ENCODE measurements at places on chromosomes 3 and 15.

DNA sequence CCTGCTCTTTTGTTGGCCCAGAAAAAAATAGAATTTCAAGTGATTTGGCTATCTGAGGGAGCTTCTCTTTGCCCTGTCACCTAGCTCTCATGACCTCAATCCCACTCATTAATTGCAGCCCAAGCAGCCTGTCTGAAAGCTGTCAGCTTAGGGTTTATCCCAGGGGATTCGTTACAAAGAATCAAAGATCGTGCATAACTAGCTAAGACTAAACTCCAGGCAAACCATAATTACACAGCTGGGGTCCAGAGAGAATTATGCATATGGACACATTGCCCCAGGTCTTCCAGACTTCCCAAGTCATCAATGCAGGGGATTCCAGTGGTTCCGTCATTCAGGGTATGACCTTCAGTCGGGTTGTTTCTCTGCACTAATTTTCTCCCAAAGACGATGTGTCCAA is 91.6 kb upstream of the CBLB start:
- DNase-seq, result no peak

DNA sequence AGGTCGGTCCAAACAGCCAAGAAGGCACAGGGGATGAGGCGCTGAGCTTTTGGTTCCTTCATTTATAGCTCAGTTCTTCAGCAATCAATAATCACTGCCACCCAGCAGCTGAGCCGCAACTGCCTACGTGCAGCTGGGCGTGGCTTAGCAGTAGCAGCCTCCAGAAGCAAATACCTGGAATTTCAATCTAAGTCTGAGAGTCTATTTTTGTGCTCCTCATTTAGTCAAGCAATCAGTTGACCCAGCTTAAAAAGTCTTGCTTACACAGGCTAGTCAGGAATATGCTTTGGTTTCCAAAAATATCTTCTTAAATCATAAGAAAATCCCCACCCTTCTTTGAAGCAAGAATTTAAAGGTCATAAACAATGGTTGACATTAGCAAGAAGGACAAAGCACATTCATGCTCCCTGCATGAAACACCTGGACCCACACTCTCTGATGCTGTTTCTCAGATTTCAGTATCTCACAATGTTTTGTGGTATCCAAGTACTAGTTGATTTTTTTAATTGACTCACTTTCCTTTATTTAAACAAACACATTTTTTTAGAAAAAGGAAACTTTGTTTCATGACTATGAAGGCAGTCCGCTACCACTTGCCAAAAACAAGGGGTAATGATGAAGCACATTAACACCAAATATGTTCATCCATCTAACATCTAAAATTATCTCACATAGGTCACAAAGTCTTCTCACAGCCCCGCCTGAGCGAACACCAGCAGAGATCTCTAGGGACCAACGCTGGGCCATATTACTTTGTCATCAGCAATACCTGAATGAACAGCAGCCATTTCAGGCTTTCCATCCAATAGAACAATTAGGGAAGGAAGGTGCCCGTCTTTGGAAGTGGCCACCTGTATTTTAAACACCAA is 106.1 kb downstream of the OXNAD1 start:
- DNase-seq, result no peak

DNA sequence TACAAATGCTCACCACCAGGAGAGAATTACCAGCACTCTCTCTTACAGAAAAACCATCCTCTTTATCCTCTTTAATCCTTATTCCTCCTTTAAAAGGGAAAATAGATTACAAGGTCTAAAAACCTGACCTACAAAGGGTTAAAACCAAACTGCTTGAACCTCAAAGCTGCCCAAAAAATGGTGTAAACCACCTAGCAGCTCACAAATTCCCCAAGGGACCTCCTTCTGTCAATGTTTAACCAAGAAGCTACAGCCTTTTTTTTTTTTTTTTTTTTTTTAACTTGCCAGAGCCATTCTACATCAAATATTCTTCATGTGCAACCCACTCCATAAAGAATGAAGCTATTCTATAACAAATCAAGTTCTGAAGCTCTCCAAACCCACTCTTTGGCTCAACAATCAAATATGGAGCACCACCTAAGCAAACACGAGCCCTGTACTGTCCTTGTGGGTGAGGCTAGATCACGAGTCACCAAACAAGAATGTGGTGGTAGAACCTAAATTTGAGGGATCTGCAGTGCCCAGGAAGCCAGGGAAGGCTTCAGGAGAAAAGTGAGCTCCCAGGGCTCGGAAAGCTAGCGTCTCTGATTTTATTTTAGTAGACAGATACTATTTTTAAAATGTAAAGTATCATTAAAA is 20.1 kb downstream of the OSBPL10 start:
- peak; percentile 48 for DNase-seq

DNA sequence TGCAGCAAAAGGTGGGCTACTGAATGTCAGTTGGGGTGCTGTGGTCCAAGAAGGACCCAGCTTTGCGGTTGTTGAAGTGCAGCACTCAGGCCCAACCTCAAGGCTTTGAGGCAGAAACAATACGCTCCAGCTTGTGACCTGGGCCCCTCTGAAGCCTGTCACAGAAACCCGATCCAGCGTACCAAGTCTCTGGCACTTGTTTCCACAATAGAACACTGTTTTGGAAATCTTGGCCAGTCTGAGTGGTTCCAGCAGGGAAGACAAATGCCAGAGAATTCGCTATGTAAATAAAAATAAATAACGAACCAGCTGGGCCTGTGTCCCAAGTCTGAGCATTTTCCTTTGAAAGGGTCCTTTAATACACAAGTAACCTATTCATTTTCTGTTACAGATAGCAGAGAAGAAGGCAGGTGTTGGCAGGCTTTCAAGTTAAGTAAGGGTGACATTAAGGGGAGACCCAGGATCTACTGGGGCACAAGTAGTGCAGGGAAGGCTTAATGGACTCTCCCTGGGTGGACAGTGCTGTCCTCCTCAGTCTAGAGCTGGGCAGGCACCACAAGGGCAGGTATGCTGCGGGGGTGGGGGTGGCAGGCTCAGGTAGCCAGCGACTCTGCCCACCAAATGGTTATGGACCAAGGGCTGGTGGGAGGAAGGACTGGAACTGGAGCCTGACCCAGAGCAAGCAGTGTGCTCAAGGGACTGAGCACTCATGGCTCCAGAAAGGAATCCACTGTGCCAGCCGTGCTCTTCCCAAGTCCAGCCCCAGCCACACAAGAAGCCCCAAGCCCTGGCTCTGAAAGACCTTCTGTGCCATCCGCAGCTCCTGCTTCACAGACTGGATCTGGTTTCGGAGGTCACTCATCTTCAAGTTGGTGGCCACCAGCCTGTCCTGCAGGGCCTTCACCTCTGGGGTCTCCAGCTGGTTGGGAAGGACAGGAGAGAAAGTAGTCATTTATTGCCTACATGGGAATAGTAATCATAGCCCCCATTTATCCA is 26.3 kb downstream of the CCDC13 start:
- DNase-seq, result no peak

DNA sequence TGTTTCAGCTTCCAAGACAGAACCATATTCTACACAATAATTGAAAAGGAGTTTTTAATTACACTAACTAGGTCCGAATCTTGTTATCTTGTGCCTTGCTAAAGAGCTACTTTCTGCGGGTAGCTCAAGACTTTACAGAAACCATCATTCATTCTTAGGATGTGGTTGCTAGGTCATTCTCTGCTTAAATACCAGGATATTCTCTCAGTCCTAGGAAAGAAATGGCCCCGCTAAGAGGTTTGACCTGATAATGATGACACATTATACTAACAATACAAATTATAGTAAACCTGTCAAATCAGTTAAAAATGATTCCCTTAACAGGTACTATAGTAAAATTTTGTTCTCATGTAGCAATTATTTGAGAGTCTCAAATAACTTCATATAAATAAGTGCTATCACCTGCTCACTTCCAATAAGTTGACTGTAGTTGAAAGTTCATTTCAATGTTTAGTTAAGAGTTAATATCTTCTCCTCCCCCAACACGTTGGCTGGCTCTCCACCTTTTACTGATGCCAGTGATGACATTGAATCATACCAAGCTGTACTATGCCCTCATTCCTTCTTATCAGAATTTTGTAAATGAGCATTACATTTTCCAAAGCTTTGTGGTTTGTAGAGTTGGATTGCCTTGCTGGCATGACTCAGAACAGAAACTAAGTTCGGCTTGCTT is 3.6 kb upstream of the C3orf85 start:
- no peak for DNase-seq

- DNase-seq, result no peak
Observed at GRCh38 chr3:128263946-128264345, 110.7 kb downstream of the EEFSEC start.

- no peak for DNase-seq
Observed at GRCh38 chr3:35709691-35710090, 70.4 kb downstream of the ARPP21 start.

- DNase-seq, result no peak
Observed at GRCh38 chr3:52136513-52136912, 17.7 kb downstream of the POC1A start.

DNA sequence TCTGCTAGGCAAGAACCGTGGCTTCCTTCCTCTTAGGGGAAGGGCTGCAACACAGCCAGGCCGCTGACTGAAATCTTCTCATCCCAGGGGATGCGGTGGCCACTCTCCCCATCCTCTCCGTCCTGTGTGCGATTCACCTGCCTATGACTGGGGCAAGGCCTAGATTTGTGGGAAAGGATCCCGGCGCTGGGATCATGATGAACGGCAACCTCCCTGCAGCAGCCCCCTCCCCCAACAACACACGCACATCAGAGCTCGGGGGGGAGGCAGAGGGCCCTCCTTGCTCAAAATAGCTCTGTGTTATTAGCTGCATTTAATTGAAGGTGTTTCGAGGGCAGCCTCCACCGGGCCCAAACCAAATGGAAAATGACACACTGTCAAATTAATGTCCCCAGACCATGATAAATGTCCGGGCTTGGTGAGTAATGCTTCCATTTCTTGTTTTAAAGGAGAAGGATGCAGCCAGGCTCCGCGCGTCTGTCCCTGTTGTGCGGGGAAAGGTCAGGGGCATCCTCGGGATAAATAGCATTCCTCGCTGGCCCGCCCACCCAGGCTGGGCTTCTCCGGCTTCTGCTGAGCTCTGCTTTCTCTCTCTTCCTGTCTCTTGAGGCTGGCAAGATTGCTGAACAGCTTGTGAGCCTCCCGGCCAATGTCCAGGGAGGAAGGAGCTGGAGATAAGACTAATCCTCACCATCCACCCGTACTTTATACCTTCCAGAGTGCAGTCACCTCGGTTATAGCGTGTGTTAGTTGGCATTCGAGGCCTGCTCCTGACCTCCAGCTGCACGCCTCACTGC is 56.4 kb upstream of the TLE3 start:
- no peak for DNase-seq

- no peak for DNase-seq
Observed at GRCh38 chr15:77733579-77734300, 101.0 kb upstream of the LINGO1 start.

DNA sequence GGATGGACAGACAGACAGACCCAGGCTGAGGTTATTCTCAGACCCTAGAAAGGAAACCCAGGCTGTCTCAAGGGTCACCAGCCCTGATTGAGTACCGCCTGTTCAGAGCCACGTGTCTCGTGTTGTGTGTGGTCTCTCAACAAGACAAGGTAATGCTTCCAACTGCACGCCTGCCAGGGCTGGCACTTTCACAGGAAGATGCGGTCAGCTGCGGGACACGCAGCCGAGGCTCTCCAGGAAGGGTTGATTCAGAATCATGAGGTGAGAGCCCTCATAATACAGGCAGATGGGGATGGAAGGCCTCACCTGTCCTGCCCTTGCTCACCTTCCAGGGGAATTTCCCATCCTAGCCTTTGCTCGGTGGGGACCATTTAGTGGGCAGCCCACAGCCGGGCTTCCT is 81.4 kb downstream of the TOP2B start:
- DNase-seq, result no peak

- DNase-seq, result peak; percentile 90
Observed at GRCh38 chr15:67150023-67150860, 84.8 kb downstream of the SMAD3 start.

DNA sequence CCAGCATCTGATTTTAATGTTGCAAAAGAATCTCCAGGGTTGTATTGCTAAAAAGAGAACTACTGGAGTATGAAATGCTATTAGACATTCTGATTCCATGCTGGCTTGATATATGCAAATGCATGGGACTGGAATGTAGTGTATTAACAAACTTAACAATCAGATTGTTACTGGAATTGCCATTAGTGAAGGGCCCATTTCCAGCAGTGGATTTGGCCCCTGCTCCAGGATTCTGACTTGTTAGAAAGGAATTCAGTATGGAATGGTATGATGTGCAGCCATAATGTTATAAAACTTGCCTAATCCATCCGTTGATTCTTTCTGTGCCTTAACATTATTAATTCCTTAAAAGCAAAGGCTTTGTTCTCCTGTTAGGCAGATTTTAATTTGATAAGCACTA is 7.9 kb downstream of the ARRDC4 start:
- DNase-seq, result no peak

DNA sequence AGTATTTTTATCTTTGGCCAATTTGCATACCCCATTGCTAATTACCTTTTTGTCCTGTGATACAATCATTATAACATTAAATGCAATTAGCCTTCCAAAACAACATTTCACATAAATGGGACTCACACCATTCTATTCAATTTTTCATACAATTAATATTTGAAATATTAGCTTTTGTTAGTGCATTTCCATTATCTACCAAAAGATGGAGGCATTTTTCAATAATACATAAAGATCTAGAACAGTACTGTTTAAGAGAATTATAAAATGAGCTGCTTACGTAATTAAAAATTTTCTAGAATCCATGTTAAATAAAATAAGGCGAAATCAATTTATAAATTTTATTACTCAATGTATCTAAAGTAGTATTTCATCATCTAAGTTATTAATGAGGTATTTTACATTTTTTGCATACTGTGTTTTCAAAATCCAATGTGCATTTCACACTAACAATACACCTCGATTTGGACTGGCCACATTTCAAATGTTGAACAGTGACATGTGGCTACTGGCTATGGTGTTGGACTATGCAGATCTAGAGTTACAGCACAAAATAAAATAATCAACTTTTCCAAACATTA is 74.3 kb downstream of the TJP1 start:
- DNase-seq, result no peak

- no peak for DNase-seq
Observed at GRCh38 chr3:30628205-30628900, 22.0 kb downstream of the TGFBR2 start.

DNA sequence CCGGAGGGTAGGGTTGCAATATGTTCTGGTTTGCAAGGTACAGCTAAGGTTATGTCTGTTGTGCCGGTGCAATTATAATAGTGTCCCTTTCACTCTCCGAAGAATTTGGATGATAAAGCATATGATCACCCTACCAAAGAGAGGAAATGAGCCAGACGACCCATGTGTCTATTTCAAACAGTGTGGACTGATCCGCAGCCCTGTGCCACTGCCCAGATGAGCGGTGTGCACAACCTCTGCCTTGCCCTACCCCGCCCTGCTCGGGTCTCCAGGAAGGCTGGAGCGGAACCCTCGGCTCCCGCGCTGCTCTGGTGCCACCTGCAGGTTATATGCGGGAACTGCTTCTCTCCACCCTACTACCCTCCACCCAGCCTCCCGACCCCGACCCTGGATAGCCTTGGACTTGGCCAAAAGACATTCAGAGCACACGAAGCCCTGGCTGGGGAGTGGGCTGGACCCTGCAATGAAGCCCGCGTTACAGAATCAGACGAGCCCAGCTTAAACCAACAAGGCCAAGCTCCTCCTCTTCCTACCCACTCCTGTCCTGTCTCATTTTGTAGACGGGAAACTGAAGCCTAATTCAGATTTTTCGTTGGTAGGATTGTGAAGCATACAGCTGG is 68.4 kb upstream of the CHRNB4 start:
- DNase-seq, result peak; percentile 67

Measured in PC-9 (cell line).